ENCODE measurements at places on chromosomes 11 and 22.

DNA sequence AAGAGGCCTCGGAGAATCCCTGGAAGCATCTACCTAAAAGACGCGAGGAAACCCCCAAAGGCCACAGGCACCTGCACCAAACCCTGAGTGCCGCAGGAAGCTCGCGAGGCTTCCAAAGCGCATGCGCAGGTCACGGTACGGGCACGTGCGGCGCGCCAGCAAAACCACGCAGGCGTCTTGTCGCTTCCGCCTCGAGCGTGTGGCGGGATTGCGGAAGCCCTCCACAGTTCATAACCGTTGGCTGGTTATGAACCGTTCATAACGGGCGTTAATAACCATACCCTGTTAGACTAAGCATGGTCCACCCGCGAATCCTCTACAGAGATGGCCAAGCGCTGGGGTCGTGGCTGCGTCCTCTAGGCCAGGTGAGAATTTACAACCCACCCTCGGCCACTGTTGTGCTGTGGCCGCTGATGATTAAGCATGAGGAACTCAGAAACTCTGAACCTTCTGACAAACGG lies 46.4 kb downstream of the MORC2 start:
- DNase-seq, result peak; percentile 64

DNA sequence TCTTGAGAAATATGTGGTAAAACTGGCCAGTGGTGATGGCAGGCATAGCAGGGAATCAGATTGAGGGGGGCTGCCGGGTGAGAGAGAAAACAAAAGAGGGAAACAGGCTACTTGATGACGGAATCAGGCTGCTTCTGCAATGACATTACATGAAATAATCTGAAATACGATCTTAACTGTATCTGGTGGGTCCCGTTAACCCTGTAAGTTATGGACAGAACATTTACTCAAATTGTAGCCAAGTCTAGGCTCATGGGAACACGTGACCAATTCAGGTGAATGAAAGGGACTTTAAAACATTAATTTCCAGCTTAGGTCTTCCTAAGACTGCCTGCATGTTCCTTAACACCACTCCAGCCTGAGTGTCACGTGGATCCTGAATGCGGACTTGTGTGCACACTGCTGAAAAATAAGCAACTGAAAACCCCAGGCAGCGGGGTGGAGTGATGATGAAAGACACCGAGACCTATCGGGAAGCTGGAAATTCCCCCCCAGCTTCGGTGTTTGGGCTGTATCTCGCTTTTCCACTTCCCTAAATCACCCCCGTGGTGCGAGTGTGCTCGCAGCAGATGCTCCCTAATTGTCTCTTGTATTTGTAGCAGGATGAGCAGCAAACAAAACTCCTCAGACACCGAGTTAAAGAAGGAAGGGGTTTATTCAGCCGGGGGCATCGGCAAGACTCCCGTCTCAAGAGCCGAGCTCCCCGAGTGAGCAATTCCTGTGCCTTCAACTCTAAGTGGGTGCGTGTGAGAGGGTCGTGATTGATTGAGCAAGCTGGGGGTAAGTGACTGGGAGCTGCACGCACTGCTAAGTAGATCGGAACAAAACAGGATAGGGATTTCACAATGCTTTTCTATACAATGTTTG lies 145.0 kb upstream of the GRK3 start:
- DNase-seq, result no peak

GRCh38 chr11:94500181-94500580 lies 6.4 kb downstream of the ANKRD49 start:
- DNase-seq, result no peak

GRCh38 chr11:13970986-13971385 lies 8.5 kb downstream of the SPON1 start:
- DNase-seq, result no peak

- no peak for DNase-seq
Measured at GRCh38 chr11:86798988-86799387, 1.4 kb upstream of the PRSS23 start.

All from activated CD8-positive, alpha-beta memory T cell treated with anti-CD3 and anti-CD28 coated beads for 4 hours (primary cell).